Neuronal stem cell (in vitro differentiated cells): ENCODE measurements at places on chromosomes 4 and X.

GRCh38 chrX:153828308-153828707, 2.0 kb downstream of the PDZD4 start:
- H3K27me3 ChIP-seq = no peaks in the 10 kb centered on the region
- H3K27ac ChIP-seq = no peak overlapping the region
- no peak for DNase-seq
- H3K36me3 ChIP-seq = peaks cover 15% of the 10 kb centered on the region
- H3K4me3 ChIP-seq = peak overlapping the region; percentile 30

- H3K4me1 ChIP-seq = no peaks in the 10 kb centered on the region
- no peak overlapping the region for H3K27ac ChIP-seq
- H3K27me3 ChIP-seq = no peaks in the 10 kb centered on the region
- H3K36me3 ChIP-seq = no peaks in the 10 kb centered on the region
Measured at GRCh38 chr4:78517050-78517652, 34.4 kb upstream of the ANXA3 start.

DNA sequence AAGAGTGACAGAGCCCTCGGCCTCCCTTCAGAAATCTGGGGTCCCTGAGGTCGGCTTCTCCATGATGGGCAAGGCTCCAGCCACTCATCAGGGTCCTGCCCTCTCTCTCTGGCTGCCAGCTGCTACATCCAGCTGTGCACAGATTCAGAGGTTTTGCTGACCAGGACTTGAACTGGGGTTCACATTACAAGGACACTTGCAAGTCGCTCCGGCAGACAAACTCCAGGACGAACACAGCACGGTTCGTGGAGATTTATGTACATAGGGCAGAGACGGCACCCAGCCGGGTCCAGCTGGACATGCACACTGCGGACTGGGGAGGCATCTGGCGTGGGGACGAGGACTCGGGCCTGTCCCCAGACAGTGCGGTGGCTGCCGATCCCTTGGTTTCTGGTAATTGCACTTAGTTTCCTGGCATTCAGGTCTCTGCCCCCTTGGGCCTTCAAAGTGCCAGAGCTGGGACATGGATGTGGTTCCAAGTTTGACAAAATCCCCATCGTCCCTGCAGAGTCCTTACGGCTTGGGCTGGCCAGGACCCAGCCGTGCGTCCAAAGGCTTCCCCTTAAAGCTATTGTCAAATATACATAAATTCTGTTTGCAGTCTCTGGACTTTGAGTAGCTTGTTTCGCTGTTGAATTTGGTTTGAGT, 6.2 kb upstream of the C4orf50 start:
- H3K36me3 ChIP-seq = no peaks in the 10 kb centered on the region
- no peak for DNase-seq
- H3K4me1 ChIP-seq = peaks cover 5% of the 10 kb centered on the region
- H3K27ac ChIP-seq = no peak overlapping the region
- no peak overlapping the region for H3K4me3 ChIP-seq

GRCh38 chrX:9701790-9702189, 63.9 kb downstream of the GPR143 start:
- DNase-seq = no peak
- H3K4me1 ChIP-seq = no peaks in the 10 kb centered on the region
- peaks cover 57% of the 10 kb centered on the region for H3K36me3 ChIP-seq
- H3K27ac ChIP-seq = no peak overlapping the region
